ENCODE measurements at places on chromosomes 1 and 21.

- DNase-seq: no peak
These were observed 37.0 kb downstream of the HS2ST1 start for GRCh38 chr1:86951430-86951829.

GRCh38 chr1:183030053-183030452 is 6.8 kb downstream of the LAMC1 start:
- no peak for DNase-seq

DNA sequence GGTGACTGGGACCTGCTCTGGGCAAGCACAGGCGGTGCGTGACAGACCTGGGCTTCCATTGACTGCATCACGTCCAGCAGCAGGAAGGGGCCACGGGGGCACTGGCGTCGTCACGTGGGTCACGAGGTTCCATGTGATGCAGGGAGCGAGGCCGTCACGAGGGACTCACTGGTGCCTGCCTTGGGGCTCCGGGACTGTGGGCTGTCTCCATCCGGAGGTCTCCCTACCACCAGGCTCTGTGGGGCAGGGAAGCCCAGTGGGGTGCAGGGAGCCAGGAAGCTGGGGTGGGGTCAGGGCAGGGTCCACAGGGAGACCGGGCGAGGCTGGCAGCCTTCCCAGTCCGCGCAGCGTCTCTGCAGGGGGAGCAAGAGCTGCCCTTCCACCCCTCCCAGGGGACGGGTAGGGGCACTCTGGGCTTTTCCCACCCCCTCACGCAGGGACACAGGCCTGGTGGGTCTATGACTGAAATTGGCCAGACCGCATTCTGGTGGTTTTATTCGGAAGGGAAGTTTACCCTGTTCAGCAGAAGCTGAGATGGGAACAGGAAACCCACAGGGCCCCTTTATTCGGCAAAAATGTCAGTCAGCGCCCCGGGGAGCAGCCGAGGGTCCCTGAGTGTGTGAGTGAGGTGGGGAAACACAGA is 416 bp upstream of the TNFRSF14 start:
- DNase-seq: no peak

GRCh38 chr1:155123801-155124200 is 3.9 kb upstream of the EFNA1 start:
- no peak for DNase-seq

- DNase-seq: no peak
These were observed 153.4 kb downstream of the ZC3H11B start for GRCh38 chr1:219459351-219460080.

DNA sequence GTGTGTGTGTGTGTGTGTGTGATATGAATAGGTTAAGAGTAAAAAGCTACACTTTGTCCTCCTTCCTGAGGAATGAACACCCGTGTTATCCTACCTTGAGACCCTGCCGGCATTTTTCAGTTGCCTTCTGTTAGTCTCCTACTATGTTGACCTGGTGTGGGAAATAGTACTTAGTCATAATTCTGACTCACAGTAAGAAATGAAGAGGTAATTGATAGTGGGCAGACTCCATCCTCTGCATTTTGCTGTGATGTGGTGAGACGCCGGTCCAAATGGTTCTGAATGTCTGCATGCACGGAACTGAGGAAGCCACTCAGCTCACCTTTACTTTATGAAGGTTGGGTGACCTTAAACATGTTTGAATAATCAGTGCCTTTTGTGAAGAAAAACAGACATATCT is 12.6 kb downstream of the CD101 start:
- DNase-seq: no peak

GRCh38 chr1:29431138-29431537 is 194.8 kb downstream of the PTPRU start:
- DNase-seq: no peak

GRCh38 chr1:7101187-7101586 is 315.9 kb downstream of the CAMTA1 start:
- DNase-seq: no peak

GRCh38 chr1:41296506-41296905 is 54.4 kb upstream of the SCMH1 start:
- DNase-seq: no peak

DNA sequence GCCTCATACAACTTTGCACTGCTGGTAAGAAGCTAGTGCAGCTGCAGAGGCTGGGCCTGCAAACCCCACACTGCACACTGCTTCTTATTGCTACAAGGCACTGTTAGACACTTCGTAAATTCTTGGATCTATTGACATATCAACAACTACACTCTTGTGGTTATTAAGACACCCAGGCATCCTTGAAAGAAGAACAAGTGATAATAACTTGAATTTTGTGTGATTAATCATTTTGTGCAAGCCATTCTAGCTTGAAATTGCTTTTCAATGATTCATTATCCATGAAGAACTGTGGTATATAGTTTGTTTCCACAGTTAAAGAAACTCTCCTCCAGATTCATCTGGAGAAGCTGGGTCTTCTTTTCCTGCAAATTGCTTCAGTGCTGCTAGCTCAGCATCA is 33.7 kb upstream of the IFI44L start:
- no peak for DNase-seq

- DNase-seq: no peak
These were observed 328.1 kb upstream of the LYPLAL1 start for GRCh38 chr1:218845589-218845988.

GRCh38 chr1:61403679-61404596 is 321.0 kb downstream of the TM2D1 start:
- DNase-seq: no peak

GRCh38 chr1:59549066-59549837 is 252.4 kb downstream of the FGGY start:
- no peak for DNase-seq

DNA sequence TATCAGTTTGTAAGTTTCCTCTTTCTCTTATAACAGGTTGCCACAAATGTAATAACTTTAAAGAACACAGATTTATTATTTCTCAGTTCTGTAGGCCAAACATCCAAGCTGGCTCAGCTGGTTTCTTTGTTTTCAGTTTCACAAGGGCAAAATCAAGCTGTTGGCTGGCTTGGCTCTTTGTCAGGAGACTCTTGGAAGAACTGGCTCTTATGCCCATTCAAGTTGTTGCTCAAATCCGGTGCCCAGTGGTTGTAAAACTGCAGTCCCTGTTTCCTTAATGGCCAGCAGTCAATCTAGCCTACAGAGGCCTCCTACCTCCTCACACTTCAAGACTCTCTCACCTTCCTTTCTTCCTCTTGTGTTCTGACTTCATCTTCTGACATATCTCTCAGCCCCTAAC is 1171.0 kb downstream of the MRPL39 start:
- DNase-seq: no peak

GRCh38 chr1:175669569-175669968 is 73.8 kb downstream of the TNR start:
- DNase-seq: no peak

- no peak for DNase-seq
These were observed 307.1 kb downstream of the CTH start for GRCh38 chr1:70718086-70718630.

- no peak for DNase-seq
These were observed 12.7 kb upstream of the FOXE3 start for GRCh38 chr1:47403321-47403910.

DNA sequence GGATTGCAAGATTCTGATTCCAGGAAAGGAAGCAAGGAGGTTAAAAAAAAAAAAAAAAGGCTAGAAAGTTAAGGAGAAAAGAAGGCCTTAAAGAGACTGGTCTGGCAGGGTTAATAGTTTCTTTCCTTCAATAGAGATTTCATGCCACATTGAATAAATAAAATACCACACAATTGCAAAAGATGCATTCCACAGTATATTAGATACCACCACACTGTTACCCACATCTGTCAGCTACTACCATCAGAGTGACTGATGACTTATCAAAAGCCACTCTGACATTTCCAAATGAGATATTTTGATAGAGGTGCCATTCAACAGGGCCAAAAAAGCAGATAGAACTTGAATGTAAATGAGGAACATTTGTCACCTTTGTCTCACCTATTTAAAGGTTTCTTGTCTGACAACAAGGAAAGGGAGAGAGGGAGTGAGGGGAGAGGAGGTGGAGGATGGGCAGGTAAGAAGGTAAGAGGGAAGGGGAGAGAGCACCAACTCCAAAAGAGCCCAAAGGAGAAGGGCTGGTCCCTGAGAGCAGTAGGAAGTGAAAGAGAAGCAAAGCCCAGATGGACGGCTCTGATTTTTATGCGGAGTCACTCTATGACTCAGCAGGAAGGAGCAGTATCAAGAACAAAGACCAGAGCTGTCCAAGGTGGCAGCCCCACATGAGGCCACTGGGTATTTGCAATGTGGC is 38.3 kb downstream of the LRRN2 start:
- DNase-seq: no peak

DNA sequence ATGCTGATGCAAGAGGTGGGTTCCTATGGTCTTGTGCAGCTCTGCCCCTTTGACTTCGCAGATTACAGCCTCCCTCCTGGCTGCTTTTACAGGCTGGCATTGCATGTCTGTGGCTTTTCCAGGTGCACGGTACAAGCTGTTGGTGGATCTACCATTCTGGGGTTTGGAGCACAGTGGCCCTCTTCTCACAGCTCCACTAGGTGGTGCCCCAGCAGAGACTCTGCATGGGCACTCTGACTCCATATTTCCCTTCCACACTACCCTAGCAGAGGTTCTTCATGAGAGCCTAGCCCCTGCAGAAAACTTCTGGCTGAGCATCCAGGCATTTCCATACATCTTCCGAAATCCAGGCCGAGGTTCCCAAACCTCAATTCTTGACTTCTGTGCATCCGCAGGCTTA is 989.0 kb downstream of the PLA2G4A start:
- DNase-seq: no peak

Data from stimulated activated CD8-positive, alpha-beta memory T cell treated with anti-CD3 and anti-CD28 coated beads, Interleukin-7, amount 100 ng/mL, for 24 hours (primary cell).